ENCODE measurements at places on chromosomes 4 and X.

DNA sequence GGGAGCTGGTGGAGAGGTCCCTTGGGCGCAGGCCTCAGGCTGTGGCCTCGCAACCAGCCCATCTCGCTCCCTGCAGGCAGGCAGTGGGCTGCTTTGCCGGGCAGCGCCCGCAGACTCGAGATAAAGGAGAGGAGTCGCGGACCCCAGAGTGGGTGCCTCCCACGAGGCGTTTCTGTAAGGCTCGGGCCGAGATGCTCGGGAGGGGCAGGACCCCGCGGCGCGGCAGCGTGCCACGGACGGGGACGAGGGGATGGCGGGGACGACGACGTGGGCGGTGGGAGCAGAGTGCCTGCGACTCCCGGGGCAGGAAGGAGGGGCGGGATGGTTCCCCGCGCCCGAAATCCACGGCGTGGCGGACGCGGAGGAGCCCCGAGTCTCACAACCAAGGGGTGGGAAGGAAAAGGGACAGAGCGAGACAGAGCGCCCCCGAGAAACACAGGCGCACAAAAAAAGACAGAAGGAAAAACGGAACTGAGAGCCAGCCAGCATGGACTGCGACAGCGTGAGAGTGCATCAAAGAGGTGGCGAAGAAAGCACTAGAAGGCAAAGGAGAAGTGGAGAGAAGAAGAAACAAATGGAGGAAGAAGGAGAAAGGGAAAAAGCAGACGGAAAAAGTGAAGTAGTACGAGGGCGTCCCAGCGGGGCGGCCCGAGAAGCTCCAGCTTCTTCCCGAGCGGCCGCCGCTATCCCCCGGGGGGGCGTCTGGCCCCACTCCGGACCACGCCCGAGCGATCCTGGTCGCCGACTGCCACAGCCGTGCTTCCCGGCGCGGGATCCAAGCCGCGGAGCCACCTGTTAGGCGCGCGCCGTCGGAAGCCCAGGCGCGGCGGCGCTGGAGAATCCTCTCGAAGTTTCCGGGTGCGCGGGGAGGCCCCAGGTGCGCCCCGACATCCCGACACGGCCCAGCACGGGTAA is 1.5 kb downstream of the BEND4 start:
- no peak for DNase-seq

GRCh38 chrX:123455693-123456092 is 271.6 kb downstream of the GRIA3 start:
- DNase-seq = no peak

- no peak for DNase-seq
Observed at GRCh38 chr4:188959424-188959823, 820.2 kb downstream of the TRIML1 start.

GRCh38 chrX:49176421-49177326 is 5.0 kb downstream of the PLP2 start:
- DNase-seq = no peak

DNA sequence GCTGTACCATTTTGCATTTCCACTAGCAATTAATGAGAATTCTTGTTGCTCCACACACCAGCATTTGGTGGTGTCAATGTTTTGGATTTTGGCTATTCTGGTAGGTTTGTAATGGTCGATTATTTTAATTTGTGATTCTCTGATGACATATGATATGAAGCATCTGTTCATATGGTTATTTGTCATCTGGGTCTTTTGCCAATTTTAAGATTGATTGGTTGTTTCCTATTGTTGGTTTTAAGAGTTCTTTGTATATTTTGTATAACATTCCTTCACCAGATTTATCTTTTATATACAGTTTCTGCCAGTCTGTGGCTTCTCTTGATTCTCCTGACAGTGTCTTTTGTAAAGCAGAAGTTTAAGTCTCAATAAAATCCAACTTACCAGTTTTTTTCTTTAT is 18.5 kb upstream of the BDH2 start:
- DNase-seq = no peak

GRCh38 chrX:10798041-10798440 is 177.7 kb upstream of the MID1 start:
- DNase-seq = no peak

DNA sequence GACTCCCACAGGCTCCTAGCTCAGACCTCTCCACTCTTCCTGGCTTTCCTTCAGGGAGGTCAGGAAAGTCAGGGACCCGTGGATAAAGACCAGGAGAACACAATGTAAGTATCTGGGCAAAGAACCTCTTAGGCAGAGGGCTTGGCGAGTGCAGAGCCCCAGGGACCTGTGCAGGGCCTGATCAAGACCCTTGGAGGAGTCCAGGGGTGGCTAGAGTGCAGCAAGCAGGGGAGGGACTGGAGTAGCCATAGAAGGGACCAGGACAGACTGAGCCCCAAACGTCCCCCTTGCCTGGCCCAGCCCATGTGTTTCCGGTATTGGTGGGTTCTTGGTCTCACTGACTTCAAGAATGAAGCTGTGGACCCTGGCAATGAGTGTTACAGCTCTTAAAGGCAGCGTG is 5.9 kb upstream of the TNIP2 start:
- no peak for DNase-seq

- DNase-seq = no peak
Observed at GRCh38 chr4:1628892-1629698, 55.0 kb downstream of the FAM53A start.

- no peak for DNase-seq
Observed at GRCh38 chr4:2343476-2343875, 75.0 kb downstream of the ZFYVE28 start.

DNA sequence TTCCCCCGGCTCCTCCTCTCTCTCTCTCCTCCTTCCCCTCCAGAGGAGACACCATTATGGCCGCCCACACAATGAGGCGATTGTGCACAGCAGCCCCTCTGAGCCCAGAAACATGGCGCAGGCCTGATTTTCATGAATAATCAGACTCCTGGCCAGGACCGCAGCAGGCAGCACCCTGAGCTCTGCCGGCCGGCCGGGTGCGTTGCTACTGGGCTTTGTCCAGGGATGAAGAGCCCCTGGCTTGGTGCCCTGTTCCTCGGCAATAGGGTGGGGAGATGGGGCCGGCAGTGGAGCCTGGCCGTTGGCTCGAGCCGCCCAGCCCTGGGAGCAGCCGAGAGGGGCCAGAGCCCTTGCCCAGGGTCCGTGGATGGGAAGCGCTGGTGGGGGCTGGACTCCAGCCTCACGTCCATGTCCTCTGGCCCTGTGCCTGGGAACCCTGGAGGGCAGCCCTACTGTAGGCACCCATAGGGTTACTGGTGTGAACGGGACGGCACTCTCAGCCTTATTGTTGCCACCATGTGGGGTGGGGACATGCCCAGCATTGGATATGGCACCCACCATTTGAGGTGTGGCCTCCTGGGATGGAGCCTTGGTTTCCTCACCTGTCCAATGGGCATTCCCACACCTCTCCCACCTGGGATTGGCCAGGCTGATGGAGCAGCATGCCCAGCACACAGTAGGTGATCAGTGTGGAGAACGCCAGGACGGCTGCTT is 103.0 kb downstream of the SORCS2 start:
- DNase-seq = no peak
